NCI-H187 treated with DMSO at 0.1 percent for 48 hours (cell line): ENCODE measurements at places on chromosomes 2 and 18.

DNA sequence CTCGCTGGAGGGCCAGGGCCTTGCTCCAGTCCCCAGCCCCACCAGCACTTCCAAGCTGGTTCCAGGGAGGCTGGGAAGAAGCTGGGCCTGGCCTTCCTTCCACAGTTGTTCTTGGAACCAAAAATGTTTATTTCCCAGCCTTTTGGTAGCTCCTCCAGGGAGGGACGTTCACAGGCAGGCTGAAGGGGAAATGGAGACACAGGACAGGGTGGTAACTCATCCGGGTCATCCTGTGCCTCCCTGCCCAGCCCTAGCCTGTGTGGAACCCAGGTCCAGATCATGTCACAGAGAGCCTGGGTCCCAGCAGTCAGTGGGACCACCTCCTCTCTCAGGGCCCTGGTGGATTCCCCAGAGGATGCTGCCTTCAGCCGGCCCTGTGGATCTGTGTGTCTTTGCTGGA is 12.5 kb upstream of the ARMC9 start:
- no peak for DNase-seq

DNA sequence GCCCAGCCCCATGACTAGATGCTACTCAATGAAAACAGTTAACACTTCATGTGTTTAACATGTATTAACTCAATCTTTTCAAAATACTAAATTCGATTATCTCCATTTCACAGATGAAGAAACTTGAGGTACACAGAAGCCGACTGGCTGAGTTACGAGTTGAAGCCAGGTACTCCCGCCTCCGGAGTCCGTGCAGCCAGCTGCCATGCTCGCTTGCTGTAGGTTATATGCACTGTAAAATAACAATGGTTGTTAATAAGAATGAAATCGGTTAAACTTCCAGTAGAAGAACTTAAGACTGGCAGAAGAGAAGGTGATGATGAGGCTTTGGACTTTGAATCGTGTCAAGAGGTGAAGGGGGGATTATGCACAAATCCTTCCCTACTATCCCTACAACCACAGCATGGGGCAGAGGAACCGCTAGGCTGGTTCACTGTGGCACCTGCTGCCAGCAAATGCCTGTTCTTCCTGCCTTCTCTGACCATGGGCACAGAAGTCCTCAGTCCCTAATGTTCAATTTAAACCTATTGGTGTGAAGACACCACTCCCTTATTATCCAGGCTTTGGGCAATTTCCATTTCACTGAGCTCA is 25.4 kb downstream of the COX7A2L start:
- no peak for DNase-seq

DNA sequence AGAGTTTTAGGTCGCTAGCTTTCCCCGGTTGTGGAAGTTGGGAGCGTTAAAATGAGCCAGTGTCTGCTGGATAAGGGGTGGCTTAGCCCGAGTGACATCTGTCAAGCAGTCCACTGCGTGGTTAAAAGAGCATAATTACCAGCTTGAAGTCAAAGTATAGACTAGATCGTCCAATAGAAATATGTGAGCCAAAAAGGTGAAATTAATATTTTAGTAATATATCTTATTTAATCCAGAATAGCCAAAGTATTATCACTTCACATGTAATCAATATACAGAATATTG is 654 bp downstream of the COMMD1 start:
- no peak for DNase-seq

DNA sequence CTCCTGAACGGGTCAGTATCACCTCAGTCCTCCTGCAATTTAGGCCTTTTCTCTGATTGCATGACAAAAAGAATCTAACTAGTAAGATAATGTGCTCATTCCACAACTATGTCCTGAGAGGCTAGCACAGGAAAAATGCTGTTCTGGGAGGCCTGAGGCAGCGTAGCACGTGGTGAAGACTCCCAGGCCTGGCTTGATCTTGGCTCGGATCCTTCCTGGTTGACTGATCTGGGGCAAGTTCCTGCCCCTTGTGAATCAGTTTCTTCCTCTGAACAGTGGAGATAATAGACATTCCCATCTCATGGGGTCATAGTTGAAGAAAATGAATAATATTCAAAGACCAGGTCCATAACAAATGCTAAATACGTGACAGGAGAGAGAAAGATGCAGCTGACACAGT is 12.3 kb downstream of the FBLN7 start:
- DNase-seq, result no peak

DNA sequence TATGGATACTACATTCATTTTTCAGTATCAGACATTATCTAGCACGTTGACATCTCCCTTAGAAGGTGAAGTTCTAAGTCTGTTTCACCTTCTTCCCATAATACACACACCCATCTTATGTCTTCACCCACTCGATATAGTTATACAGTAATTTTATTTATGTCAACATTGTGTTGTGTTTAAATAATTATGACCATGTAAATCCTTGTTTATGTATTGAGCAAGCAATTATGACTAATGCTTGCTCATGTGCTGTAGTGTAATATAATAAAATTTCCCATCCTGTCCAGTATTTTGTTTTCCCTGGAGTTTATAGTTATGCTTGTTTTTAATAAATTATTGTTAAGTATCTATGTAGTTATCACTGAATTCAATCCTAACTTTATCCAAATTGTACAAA is 163.2 kb downstream of the MTX2 start:
- DNase-seq, result no peak

DNA sequence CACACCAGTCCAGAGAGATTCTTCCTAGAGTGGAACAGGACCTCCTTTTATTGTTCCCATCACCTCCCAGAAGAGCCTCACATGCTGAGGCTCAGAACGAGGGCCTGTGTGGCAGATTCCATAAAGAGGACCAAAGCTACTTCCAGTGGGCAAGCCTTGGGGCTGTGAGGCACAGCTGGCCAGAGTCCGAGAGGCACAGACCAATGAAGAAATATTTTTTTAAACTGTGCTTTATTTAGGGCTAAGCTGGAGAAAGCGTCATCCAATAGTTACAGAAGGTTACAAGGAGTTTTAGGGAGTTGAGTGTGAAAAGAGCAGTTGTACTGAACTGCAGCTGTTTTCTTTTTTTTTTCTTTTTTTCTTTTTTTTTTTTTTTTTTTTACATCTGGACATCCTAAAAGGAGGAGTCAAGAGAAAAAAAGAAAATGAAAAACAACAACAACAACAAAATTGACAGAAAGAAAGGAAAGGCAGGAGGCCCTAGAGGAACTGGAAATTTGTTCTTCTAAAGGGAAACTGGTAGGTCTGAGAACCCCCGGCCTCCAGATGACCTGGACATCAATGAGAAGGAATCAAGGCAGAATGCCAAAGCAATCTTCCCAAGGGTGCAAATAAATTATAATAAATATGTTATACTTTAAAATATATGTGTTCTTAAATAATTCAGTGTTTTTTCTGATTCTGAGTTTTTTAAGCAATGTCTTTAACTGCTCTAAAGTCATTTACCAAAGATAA is 322.6 kb downstream of the CELF4 start:
- DNase-seq, result no peak

- DNase-seq, result no peak
Observed at GRCh38 chr2:75801234-75801982, 90.7 kb upstream of the GCFC2 start.

- no peak for DNase-seq
Observed at GRCh38 chr2:74500578-74500946, 1.2 kb upstream of the LBX2 start.
